ENCODE measurements at places on chromosomes 6 and 20.

GRCh38 chr6:119829006-119829405, 479.4 kb upstream of the MAN1A1 start:
- no peak for DNase-seq

- no peak for DNase-seq
Observed at GRCh38 chr20:56358070-56358469, 704 bp upstream of the FAM210B start.

- no peak for DNase-seq
Observed at GRCh38 chr20:61988665-61989064, 77.0 kb downstream of the TAF4 start.

GRCh38 chr20:60667641-60668040, 584.4 kb upstream of the CDH4 start:
- DNase-seq = no peak

DNA sequence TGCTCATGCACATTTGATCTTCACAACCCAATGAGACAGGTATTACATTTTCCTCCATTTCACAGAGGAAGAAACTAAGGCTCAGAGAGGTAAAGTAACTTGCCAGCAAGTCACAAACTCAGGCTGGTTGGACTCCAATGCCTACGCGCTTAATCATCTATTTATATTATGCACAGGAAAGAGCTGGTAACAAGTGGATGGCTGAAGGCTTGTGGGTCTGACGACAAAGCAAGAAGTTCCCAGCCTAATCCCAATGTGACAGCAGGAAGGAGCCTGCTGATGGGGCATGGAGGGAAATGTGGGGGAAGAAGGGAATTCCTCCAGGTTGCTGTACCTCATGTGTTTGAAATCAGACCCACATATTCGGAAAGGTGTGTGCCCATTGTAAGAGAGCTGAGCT, 3.9 kb downstream of the CDH22 start:
- no peak for DNase-seq

GRCh38 chr6:40249935-40250334, 315.7 kb upstream of the MOCS1 start:
- no peak for DNase-seq

GRCh38 chr20:64049060-64049877, at the start of gene SOX18:
Gene SOX18, minus strand, starts transcription at chr20:64049639. Its CDS starts 123 bp downstream, at chr20:64049516.
- peak; percentile 45 for DNase-seq

DNA sequence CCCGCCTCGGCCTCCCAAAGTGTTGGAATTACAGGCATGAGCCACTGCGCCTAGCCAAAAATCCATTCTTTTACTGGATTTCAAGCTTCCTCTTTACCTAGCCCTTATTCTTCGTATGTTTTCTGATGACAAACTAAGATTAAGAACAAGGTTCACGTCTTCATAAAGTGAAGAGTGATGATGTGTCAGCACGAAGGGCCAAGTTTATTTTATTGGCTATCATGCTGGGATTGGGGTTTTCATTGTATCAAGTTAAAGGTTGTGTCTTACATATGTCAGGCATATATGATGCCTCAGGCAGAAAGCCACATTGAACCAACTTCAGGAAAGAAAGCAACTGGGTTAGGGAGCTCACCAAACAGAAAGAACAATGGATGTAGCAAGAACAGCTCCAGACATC, 19.7 kb upstream of the SLC17A3 start:
- no peak for DNase-seq

DNA sequence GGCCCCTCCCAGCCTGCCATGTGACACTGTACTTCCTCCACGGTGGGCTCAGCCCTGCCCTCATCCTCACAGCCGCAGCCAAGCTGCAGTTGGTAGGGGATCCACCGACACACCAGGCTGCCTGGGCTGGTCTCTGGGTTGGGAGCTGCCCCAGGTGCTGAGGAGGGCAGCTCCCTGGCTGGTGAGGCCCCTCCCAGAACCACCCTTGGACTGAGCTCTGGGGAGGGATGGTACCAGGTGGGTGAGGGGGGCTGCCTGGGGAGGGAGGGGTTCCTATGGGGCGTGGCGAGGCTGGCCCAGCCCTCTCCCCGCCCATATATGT, 185 bp upstream of the TNFRSF6B start:
- DNase-seq = no peak

DNA sequence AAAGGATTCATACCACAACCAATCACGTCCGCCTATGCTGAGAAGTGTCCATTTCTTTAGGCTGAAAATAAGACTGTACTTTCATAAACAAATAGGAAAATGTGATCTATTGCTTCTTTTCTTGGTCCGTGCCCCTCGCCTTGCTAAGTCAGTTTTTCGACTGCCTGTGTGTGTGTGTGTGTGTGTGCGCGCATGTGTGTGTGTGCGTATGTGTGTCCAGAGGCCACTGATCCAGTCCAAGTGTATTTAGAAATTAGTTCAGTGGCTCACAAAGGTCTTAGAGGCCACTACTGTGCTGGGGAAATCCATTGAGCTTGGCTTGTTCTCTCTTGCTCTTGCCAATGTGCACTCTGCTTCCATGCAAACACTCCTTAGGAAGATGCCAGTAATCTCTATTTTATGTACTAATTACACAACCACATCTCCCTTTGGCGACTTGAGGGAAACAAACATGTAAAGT, 50.5 kb downstream of the SLC22A23 start:
- DNase-seq = no peak

- DNase-seq = no peak
Observed at GRCh38 chr6:168027521-168027920, 30.1 kb downstream of the KIF25 start.

- DNase-seq = no peak
Observed at GRCh38 chr6:118649918-118650581, 1.3 kb downstream of the CEP85L start.

GRCh38 chr20:17529586-17529985, 1.6 kb downstream of the BFSP1 start:
- no peak for DNase-seq

DNA sequence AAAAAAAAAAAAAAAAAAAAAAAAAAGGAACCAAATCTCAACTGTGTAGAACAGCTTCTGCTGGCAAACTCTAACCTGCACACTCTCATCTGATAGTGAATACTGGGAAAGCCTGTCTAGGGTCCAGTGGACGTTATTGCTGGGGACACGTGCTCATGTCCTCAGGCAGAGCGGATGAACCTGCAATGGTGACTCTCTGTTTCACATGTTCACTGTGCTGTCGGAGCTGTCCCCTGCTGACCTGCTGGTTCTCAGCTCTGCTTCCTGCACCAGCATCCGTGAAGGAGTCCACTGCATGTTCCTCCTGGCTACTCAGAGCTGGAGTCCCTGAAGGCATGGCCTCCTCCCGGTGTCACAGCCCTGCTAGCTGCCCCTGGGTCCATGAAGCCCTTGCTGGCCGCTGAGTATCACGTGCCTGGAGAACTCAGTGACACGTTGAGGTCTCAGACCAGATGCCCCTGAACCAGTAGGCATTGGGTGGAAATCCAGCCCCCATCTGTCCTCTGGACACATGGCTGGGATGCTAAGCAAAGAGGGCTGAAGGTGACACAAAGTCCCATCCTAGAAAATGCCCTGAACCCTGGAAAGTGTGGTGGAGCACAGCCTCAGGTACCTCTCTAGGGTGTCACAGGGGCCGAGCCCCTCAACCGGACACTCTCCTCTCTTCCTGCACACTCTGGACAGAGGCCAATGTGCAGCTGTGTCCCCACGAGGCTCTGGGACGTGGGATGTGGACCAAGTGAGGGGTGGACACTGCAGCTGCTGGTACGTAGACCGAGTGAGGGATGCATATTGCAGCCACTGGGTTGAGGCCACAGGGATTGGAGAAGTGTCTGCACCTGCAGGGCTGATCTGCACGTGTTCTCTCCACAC, 54.9 kb upstream of the FRMD1 start:
- DNase-seq = no peak

DNA sequence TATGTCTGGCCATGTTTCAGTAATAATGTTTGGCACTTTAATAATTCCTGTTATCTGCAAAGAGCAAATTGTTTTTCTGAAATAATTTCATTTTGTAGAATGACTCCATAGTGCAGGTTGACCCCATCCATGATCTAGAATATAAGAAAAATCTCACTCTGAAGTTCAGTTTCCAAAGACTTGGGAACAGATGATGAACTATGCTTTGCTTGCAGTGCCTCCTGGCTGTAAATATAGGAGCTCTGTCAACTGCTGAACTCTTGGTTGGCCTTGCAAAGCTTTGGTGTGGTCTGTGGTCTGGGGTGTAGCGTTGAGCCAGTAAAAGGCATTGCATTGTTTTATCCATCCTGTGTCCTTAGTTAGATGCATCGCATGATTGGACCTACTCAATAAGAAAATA, 104.0 kb downstream of the PLCB4 start:
- DNase-seq = no peak

Data from activated CD4-positive, alpha-beta T cell treated with anti-CD3 and anti-CD28 coated beads, Interleukin-2, amount 50 U/mL, for 16 hours (primary cell).